Stimulated activated naive CD4-positive, alpha-beta T cell treated with Interleukin-2 at 50 U/mL for 16 hours (primary cell): ENCODE measurements at places on chromosomes 11 and 22.

- no peak for DNase-seq
Observed at GRCh38 chr22:20401376-20402014, 7.5 kb downstream of the ZNF74 start.

GRCh38 chr11:104073950-104074705 is 37.7 kb downstream of the DDI1 start:
- no peak for DNase-seq

- DNase-seq, result no peak
Observed at GRCh38 chr11:126927623-126928022, 72.9 kb downstream of the KIRREL3 start.

GRCh38 chr11:69667619-69668604 is 7.2 kb downstream of the LTO1 start:
- no peak for DNase-seq

DNA sequence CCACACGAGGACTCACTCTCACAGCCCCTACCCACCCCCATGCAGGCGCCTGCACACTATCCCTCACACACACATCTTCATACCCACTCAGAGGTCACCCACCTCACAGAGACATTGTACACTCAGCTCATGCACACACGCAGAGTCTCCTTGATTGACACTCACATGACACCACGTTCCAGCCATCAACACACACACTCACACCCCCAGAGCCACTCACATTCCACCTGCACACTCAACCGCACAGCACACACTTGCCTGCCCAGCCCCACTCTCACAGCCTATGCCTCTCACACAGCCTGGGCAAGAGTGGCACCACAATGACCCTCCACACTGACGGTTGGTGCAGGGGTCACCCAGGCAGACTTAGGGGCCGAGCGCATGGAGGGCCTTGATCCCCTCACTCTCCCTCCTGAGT is 2.2 kb downstream of the SPI1 start:
- no peak for DNase-seq

DNA sequence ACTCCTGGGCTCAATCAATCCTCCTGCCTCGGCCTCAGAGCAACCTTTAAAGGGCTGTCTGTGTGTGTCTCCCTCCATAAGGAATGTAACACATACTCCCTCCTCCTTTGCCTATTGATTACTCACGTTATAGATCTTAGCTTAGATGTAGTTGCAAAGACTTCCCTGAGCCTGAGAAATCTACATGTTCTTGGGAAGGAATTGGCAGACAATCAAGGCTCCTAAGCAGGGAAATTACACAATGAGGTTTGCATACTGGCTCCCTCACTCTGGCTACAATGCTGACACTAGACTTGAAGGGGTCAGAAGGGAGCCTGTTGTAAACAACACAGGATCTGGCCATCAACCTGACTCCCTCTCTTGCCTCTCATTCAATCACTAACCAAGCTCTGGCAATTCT is 5.2 kb upstream of the OLFML1 start:
- DNase-seq, result no peak

GRCh38 chr11:19026862-19027261 is 33.7 kb downstream of the MRGPRX2 start:
- no peak for DNase-seq

GRCh38 chr11:115544422-115544948 is 40.3 kb upstream of the CADM1 start:
- no peak for DNase-seq

- no peak for DNase-seq
Observed at GRCh38 chr22:29259253-29259899, 8.4 kb downstream of the RHBDD3 start.

DNA sequence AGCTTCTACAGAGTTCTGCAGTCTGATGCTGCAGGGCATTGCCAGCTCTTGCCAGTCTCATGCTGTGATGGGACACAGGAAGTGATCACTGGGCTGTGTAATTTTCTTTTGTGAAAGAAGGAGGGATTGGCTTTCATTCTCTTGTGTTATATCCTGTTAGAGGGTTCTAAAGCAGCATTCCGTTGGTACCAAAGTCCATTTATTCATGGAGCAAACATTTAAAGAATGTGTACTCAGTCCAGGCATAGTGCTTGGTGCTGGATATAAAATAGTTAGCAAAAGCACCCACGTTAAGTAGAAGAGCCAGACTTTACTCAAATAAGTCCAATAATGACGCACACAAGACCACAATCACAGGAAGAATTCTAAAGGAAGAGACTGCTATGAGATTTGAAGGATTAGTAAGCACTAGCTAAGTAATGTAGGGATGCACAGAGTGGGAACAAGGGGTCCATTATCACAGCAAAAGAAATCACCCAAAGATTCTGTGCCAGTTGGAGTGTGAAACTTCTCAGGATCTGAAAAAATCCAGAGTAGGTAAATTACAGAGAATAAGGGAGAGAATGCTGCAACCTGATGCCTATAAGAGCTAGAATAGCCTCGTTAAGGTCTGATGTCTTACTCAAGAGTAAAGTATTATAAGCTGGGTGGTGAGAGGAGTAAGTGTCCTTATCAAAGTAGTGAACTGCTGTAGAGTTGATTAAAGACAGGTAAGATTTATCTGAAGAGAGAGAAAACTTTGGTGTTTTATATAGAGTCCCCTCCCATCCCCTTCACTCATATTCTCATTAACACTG is 728.3 kb downstream of the METTL15 start:
- DNase-seq, result no peak

DNA sequence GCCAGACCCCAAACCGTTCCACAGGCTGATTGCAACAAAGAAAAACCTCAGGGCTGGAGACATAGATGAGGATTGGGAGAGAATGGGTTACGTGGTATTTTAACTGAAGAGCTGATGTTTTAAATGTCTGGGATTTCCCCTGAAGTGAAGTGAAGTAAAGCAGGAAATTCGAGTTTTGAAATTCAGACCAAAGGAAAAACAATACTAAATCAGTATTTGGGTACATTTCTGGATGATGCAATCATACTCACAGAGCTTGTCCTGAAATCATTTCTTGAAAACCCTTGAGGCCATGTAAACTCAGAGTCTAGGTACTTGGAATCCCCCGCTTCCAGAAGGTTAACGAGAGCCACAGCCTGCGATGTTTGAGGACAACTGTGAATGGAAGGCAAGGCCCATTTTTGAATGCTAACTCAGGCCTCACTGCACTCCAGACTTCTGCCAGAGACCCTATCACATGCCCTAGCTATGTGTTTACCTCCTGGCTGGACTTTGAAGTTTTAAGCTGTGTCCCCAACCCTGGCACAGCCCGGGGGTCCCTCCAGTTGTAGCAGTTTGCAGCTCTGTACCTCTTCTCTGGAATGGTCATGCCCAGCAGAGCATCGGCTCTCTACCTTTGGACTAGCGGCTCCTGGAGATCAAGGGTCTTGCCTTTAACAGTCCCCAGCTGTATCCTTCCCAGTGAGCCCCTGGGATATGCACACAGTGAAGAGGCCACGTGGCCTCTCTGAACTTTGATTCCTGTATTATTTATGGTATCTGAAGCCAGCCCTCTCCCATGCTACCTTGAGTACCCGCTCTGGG is 5.4 kb upstream of the FTH1 start:
- DNase-seq, result no peak

DNA sequence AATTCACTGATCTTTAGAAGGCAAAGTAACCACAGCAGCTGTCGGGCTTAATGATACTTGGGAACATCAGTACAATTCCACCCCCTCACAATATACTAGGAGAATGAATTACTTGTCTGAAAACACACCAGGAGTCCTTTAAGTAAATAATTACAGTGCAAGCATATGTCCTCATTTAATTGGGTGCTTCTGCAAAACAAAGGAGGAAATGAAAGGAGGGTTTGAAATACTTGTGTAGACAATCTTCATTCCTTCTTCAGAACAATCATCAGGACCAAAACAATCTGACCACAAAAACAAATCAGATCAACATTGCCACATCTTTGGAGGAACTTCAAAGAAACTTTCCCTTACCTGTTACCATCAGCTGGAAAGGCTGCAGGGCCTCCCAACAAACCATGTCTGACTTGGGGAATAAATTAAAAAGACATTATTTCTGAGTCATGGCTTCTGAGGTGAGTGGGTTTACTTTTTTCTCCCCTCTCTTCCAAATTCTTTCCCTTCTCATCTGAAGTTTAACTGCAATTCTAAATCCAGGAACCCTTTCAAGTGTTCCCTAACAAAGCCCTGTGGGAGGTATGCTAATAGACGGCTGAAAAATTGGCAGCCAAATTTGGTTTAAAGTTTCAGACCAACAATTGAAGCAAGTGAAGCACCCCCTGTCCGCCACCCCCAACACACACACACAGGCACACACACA is 12.5 kb upstream of the CCDC117 start:
- DNase-seq, result no peak

DNA sequence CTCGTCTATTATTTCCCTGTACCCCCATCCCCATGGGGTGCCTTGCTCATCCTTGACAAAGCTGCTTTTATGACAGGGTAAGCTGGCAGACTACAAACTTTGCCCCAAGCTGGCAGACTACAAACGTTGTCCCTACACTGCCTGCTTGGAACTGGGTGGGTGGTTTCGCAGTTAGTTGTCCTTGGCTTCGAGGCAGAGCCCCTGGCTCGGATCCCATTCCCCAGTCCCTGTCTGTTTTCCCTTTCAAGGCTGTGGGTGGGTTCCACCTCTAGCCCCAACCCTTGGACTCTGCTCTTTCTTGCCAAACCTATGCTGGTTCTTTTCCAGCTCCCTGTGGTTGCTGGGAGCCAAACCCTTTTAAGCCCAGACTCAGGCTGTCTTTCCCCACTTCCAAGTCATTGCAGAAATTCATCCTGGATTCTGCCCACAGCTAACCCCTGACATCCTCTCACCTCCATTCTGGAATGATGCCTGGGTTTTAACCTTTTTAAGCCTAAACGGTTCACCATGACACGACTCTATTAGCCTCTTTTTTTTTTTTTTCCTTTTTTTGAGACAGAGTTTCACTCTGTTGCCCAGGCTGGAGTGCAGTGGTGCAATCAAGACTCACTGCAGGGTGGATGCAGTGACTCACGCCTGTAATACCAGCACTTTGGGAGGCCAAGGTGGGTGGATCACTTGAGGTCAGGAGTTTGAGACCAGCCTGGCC is 9.2 kb upstream of the RBM14 start:
- no peak for DNase-seq

DNA sequence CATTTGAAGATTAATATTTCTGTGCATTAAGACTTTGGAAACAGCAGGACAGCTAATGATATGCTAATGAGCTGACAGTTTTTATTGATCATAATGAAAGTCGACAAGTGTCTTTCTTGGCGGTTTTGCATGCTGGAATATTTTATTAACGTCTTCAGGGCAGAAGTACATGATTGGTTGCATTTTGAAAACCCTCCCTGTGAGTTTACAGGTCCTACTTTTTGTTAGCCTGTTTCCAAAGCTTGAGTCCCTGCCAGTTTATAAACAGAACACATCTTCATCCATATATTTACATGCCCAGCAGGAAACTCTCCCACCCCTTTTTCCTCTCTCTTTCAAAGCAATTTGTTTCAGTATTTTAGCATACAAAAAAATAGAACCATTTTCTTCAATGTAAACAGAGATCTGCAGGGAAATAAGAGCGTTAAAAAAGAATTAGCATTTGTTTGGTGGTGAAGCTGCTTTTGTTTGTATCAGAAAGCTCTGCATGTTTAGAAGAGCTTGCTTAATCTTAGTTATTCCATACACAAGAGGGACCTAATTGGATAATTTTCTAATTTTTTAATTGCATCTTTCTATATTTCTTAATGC is 243.6 kb downstream of the NELL1 start:
- no peak for DNase-seq

DNA sequence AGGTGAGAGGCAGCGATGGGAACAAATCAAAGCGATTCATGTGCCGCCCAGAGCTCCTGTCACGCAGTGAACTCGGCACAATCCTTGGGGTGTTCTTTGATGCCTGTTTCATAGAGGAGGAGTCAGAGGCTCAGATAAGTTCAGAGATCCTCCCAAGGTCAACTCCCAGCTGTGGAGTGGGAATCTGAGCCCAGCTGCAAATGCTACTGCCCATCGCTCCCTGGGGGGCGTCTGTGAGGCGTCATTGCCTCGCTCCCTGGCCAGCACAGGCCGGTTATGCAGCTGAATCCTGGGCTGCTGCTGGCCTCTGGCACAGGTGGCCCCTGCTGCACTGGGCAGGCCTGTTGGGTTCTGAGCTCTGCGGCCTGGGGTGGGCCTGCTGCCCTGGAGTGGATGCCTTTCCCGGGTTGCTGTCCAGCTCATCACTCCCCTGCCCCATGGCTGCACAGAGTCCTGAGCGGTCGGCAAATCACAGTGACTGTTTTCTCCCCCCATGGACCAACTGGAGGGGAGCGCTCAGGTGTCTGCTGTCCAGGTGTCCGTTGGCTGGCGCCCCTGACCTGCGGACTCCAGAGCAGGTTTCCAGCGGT is 36.3 kb upstream of the SHISAL1 start:
- no peak for DNase-seq

DNA sequence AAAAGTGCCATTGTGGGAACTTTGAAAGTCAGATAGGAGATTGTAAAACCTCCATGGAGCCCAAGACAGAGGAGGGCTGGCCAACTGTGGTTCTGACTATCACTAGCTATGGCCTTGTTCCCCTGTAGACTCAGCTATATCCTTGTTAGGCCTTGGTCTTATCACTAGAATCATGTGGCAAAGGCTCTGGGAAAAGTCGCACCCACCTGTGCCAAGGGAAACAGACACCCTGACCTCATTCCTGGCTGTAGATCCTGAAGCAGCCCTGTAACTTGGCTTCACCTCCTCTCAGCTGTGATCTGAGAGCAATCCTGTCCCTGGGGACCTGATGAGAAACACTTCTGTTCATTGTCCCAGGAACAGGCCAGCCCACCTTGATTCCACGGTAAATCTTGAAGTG is 566.2 kb downstream of the TMEM135 start:
- DNase-seq, result no peak

DNA sequence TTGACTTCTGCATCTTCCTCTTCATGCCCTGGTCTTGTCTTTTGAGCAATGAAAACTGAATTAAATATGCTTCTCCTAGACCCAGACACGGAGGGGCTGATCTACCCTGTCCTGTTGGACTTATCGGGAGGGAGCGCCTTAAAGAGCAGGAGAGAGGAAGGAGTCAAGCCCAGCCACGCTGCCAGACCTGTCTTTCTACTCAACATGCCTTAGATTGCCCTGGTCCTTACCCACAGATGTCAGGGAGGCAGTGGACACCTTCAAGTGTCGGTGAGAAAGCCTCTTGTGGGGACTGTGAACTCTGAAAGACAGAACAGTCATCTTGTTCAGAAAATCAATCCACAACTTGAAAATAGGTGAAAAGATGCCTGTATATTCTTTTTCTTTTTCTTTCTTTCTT is 61.8 kb downstream of the IRAG1 start:
- no peak for DNase-seq

DNA sequence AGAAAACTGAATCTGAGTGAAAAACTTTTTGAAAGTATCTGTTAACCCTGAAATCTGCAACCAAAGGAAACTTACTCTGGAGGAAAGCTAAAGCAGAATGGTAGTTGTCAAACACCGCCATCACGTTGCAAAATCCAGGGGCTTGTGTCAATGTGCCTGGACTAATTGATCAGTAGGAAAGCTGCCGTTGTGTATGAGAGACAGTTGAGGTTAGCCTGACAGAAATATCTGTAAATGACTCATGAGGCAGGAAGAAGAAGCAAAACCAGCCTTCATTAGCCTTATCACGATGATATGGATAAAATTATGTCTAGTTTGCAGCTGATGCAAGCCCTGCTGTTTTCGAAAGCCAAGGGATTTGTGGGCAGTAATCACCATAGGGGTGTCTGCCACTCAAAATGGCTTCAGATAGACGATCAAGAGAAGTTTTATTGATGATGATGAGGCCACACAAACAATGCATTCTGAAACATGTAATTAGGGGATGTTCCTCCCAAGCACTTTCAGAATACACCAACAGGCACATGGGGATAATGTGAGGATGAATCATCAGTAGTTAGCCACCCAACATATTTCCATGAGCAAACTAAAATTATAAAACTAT is 8.9 kb downstream of the SCGB1A1 start:
- peak; percentile 40 for DNase-seq

- DNase-seq, result no peak
Observed at GRCh38 chr11:62782753-62783152, 4.4 kb upstream of the TMEM179B start.
